ENCODE measurements at places on chromosomes 1 and 21.

- no peak for DNase-seq
Observed at GRCh38 chr1:236686815-236687160, 489 bp downstream of the ACTN2 start.

DNA sequence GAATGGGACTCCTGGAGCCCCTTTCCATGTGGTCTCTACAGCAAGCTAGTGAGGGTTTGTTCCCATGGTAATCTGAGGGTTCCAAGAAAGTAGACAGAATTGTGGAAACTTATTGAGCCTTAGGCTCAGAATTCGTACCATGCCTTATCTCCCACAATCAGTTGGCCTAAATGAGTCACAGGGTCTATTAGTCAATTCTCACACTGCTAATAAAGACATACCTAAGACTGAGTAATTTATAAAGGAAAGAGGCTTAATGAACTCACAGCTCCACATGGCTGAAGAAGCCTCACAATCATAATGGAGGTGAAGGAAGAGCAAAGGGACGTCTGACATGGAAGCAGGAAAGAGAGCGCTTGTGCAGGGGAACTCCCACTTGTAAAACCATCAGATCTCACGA, 106.6 kb upstream of the CXADR start:
- DNase-seq, result no peak

- no peak for DNase-seq
Observed at GRCh38 chr1:37813529-37814145, 5.6 kb upstream of the YRDC start.

- DNase-seq, result no peak
Observed at GRCh38 chr1:216222288-216222687, 201.0 kb downstream of the USH2A start.

Measured in stimulated activated CD8-positive, alpha-beta memory T cell treated with anti-CD3 and anti-CD28 coated beads, Interleukin-4, amount 100 ng/mL, for 48 hours (primary cell).